Caki2 (cell line): ENCODE measurements at places on chromosomes 5 and 9. TPM values are rescaled to one million over a fixed set of nuclear protein-coding genes. Genes with fewer than 3 reads are reported as not detected.

- no peak for DNase-seq
Measured at GRCh38 chr9:101787891-101788290, 49.4 kb upstream of the GRIN3A start.

Gene SLC25A51
- 8.8 and 22.9 TPM in 2 replicates for total RNA-seq

Gene TMC1
- not detected in 2 replicates for total RNA-seq

Gene ESM1
- total RNA-seq, result not detected in 2 replicates
